ENCODE measurements at places on chromosomes 2 and 18.

DNA sequence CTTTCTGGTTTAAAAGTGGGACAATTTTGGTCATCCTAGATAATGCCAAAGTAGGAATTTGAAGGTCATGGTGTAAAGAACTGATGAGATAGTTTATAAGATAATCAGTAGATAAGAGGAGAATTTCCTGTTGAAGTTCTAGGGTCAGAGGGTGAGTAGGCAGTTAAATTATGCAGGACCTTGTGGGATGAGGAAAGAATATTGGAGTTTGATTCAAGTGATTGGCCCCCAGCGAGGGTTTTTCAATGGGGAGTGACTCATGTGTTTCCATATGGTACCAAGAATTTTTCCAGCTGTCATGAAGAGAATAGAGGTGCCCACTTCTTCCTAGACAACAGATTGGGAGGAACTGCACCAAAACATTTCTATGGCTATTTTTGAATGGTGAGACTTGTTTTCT, 940.2 kb upstream of the ZEB2 start:
- H3K4me1 ChIP-seq = no peaks in the 10 kb centered on the region
- H3K27me3 ChIP-seq = peaks cover 3% of the 10 kb centered on the region
- H3K36me3 ChIP-seq = no peaks in the 10 kb centered on the region
- no peak for DNase-seq
- no peak overlapping the region for H3K4me3 ChIP-seq
- H3K27ac ChIP-seq = no peak overlapping the region

DNA sequence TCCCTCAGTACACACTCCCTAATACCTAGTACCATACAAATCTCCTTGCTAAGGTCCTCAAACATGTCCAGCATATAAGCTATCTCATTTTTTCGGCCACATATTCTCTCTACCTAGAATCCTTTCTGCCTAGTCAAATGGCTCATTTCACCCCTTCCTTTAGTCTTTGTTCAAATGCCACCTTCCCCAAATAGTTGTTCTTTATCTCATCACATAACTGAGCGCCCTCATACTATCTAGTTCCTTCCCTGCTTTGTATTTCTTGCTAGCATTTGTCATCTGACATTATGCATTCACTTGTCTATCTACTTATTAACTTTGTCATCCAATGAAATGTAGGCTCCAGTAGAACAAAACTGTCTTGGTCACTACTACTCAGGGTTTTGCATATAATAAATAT, 35.5 kb downstream of the RPRD1A start:
- H3K4me3 ChIP-seq = no peak overlapping the region
- H3K27me3 ChIP-seq = no peaks in the 10 kb centered on the region
- DNase-seq = no peak
- H3K4me1 ChIP-seq = peaks cover 38% of the 10 kb centered on the region

DNA sequence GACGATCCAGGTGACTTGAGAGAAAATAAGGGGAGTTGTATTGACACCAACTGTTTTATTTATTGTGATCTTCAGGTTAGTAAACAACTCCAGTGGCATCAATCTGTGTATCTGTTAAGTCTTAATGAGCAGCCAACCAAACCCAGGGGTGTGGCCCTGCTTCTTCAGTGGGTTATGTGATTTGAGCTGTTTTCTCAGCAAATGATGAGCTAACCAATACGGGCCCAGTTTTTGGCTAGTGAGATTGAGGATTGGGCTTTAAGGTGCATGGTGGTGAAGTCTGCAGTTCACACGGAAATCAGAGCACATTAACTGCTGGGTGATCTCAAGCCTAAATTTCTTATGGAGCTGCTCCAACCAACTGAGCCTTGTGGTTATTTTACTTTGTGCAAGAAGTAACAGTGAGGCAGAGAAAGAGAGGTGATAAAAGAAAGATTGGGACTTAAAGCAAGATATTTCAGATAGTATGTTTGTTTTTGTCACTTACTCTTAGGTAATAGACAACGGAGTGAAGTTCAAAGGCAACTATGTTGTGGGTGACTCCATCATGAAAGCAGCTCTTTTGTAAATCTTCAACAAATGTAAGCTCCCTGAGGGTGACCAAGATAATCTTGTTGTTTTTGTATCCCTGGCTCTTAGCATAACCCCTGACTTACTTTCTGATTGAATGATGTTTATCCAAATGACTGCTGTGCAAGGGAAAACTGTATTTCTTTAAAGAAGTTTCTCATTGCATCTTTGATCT, 2.4 kb downstream of the MTCL1 start:
- H3K27ac ChIP-seq = no peak overlapping the region
- H3K27me3 ChIP-seq = peaks cover 54% of the 10 kb centered on the region
- H3K4me3 ChIP-seq = peak overlapping the region; percentile 71
- H3K4me1 ChIP-seq = peaks cover 19% of the 10 kb centered on the region
- DNase-seq = no peak

GRCh38 chr2:69165091-69165880, 152.3 kb downstream of the ANTXR1 start:
- no peak overlapping the region for H3K27ac ChIP-seq
- no peaks in the 10 kb centered on the region for H3K36me3 ChIP-seq
- H3K27me3 ChIP-seq = peaks cover 40% of the 10 kb centered on the region
- DNase-seq = no peak
- H3K4me1 ChIP-seq = peaks cover 2% of the 10 kb centered on the region
- H3K4me3 ChIP-seq = no peak overlapping the region

DNA sequence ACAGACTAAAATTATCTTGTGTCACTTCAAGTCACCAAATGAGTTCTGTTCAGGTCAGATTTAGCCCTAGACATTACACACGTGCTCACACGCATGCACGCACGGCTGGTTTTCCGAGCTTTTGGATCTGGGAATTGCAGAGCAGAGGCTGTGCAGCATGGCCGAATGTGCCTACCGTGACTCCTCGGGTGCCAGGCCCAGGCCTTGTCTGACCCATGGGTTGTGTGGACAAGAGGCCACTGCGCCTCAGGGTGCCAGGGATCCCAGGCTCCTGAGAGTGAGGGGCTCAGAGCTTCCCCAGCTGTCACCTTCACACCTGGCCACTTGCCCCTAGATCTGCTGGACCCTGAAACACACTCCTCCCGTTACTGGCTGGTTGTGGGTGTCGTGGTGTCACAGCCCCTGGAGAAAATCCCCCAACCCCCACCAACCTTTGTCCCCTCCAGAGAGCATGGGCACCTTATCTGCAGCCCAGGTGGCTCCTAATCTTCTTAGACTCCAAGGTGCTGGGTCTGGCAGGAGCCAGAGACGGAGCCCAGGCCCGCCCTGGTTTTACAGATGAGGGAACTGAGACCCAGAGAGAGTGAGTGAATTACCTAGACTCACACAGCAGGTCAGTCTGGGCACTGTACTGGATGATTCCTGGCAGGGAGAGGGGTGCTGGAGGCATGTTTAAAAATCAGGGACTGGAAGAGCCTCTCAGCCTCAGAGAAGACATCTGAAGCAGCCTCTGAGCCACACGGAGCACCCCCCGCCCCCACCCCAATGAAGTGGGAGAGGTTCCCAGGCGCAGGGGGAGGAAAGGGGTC, 56.8 kb downstream of the ATOH8 start:
- no peaks in the 10 kb centered on the region for H3K36me3 ChIP-seq
- H3K27ac ChIP-seq = no peak overlapping the region
- no peaks in the 10 kb centered on the region for H3K4me1 ChIP-seq
- DNase-seq = peak; percentile 17

- no peak overlapping the region for H3K4me3 ChIP-seq
- no peaks in the 10 kb centered on the region for H3K27me3 ChIP-seq
- DNase-seq = no peak
- peaks cover 9% of the 10 kb centered on the region for H3K4me1 ChIP-seq
- H3K36me3 ChIP-seq = no peaks in the 10 kb centered on the region
Observed at GRCh38 chr2:119233326-119234020, 9.8 kb downstream of the STEAP3 start.

DNA sequence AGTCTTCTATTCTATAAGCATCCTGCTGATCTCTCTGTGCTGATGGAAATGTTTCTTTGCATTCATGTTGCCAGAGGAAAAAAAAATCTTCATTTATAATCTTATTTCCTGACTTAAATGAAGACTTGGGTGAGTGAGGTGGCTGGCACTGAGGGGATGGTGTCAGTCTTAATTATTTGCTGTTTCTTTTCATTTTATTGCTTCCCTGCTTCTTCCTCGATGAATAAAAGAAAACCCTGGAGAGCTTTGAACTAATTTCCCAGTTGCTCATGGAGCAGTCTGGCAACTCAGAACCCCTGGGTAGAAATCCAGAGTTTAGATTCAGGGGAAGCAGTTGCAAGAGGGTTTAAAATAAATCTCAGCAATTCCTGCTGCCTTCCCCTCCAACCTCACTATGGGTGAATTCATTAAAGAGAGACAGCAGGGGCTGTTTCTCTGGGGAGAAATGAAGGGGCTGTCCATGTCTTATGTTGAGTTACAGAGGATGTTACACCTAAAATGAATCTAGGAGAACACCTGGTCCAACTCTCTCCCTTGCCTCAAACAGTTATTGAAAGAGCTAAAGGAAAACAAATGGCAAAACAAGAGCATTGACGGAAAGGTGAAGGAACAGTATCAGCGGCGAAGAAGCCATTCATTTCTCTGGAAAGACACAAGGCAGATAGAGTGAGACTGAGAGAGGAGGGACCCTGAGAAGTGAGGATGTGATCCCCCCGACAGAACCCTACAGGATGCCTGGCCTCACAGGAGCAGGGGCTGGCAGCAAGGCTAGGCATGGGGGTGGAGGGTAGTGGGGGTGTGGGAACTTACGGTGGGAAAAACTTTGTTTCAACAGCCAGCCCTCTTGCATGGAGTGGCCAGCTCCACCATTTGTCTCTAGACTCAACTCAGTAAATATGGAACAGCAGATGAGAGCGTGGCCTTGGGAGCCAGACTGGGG, 41.0 kb downstream of the SP110 start:
- peak overlapping the region; percentile 16 for H3K27ac ChIP-seq
- no peaks in the 10 kb centered on the region for H3K27me3 ChIP-seq
- no peak for DNase-seq
- peaks cover 100% of the 10 kb centered on the region for H3K36me3 ChIP-seq
- no peak overlapping the region for H3K4me3 ChIP-seq

DNA sequence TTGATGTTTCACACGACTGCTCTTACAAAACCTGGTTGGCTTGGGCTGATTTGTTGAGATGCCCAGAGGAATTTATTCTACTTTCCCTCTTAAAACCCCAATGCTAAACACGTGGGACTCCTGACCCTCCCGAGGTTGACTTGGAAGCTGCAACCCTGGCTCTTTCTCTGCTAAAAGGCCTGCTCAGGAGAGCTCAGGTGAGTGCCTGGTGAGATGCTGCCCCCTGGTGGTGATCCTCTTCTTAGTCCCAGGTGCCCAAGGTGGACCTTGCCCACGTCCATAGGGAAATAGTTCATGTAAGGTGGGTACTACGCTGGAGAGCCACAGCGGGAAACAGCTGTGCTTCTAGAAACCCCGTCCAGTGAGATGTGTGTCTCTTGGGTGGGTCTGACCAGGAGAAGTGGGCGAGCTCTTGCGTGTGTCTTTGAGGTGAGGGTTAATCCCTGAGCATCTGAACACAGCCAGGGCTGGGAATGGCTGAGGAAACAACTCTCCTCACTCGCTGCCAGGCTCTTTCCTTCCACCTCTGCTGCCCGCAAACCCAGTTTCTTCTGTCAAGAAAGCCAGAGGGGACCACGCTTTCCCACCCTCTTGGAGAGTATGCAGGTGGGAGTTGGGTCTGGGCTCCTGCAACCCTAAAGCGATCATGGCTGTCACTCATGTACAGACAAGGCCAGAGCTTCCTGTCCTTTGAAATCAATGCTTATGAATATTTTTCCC, 25.5 kb upstream of the PXDN start:
- no peaks in the 10 kb centered on the region for H3K27me3 ChIP-seq
- H3K4me3 ChIP-seq = no peak overlapping the region
- no peaks in the 10 kb centered on the region for H3K4me1 ChIP-seq
- H3K36me3 ChIP-seq = no peaks in the 10 kb centered on the region
- peak; percentile 62 for DNase-seq

GRCh38 chr18:45801416-45802004, 24.0 kb upstream of the SIGLEC15 start:
- no peak for DNase-seq
- peaks cover 9% of the 10 kb centered on the region for H3K4me1 ChIP-seq
- no peak overlapping the region for H3K4me3 ChIP-seq
- peaks cover 20% of the 10 kb centered on the region for H3K27me3 ChIP-seq
- H3K36me3 ChIP-seq = no peaks in the 10 kb centered on the region
- no peak overlapping the region for H3K27ac ChIP-seq

GRCh38 chr2:191790737-191791136, 56.2 kb downstream of the CAVIN2 start:
- DNase-seq = no peak
- H3K27me3 ChIP-seq = peaks cover 35% of the 10 kb centered on the region
- H3K27ac ChIP-seq = no peak overlapping the region
- no peaks in the 10 kb centered on the region for H3K36me3 ChIP-seq

GRCh38 chr2:143262389-143262788, 133.2 kb downstream of the ARHGAP15 start:
- peaks cover 73% of the 10 kb centered on the region for H3K4me1 ChIP-seq
- H3K27me3 ChIP-seq = no peaks in the 10 kb centered on the region
- H3K4me3 ChIP-seq = peak overlapping the region; percentile 0
- H3K27ac ChIP-seq = peak overlapping the region; percentile 94
- H3K36me3 ChIP-seq = peaks cover 38% of the 10 kb centered on the region
- no peak for DNase-seq

DNA sequence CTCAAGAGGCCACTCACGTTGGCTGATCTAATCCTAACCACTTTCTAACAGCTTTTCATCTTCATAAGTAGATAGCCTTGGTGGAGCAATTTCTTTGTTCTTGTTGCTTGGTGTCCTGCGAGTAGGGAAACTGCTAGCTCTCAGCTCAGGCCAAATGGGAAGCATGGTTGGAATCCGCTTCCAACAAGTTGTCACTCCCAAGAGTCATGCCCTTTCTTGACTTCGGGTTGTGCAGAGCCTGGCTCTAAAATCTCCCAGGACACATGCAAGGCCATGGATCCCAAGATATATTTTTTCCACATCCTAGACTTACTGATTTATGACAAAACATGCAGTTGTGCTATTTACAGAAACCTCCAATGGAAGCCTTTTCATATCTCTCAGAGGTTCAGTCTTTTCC, 7.3 kb upstream of the MATN3 start:
- peaks cover 1% of the 10 kb centered on the region for H3K27me3 ChIP-seq
- no peak for DNase-seq
- H3K27ac ChIP-seq = no peak overlapping the region
- H3K36me3 ChIP-seq = peaks cover 11% of the 10 kb centered on the region
- H3K4me1 ChIP-seq = no peaks in the 10 kb centered on the region

- no peaks in the 10 kb centered on the region for H3K27me3 ChIP-seq
- no peak for DNase-seq
- H3K36me3 ChIP-seq = peaks cover 46% of the 10 kb centered on the region
- no peak overlapping the region for H3K27ac ChIP-seq
- H3K4me1 ChIP-seq = peaks cover 44% of the 10 kb centered on the region
Observed at GRCh38 chr18:69757733-69758132, 189.9 kb downstream of the CD226 start.

GRCh38 chr18:59885579-59886163, 14.1 kb upstream of the PMAIP1 start:
- H3K36me3 ChIP-seq = no peaks in the 10 kb centered on the region
- H3K27me3 ChIP-seq = no peaks in the 10 kb centered on the region
- H3K4me3 ChIP-seq = peak overlapping the region; percentile 47
- H3K4me1 ChIP-seq = peaks cover 41% of the 10 kb centered on the region
- DNase-seq = peak; percentile 53
- peak overlapping the region; percentile 90 for H3K27ac ChIP-seq
